ENCODE measurements at places on chromosomes 1 and 21.

DNA sequence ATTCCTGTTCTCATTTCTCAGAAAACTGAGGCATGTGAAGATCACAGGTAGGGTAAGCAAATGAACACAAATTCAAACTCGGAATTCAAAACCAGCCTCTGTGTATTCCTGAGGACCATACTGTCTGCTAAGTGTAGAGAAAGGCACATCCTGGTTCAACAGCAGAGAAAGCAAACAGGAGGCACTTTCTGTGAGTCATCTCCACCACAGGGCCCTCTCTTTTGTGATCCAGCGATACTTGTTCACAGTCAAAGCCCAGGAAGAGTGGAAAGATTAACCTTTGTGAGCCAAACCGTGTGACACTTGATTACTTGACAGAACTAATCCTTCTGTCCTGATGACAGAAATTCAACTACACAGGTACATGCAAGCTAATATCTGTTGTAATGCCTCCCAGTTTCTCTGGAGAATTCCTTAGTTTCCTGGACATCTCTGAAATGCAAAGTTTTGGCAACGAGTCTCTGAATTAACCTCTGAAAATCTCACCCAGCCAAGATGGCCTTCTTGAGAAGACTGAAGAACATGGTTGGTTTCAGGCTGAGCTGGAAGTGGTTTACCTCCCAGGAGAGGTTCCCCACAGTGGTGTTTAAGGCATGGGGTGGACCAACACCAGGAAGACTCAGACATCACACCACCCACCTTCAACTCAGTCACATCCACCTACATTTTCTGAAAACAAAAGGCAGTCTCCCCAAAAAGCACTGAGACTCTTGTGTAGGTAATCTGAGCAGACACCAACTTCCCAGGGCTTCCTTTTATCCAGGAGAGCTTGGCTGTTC lies 98.2 kb upstream of the ERG start:
- DNase-seq = no peak
- peaks cover 24% of the 10 kb centered on the region for H3K4me1 ChIP-seq

DNA sequence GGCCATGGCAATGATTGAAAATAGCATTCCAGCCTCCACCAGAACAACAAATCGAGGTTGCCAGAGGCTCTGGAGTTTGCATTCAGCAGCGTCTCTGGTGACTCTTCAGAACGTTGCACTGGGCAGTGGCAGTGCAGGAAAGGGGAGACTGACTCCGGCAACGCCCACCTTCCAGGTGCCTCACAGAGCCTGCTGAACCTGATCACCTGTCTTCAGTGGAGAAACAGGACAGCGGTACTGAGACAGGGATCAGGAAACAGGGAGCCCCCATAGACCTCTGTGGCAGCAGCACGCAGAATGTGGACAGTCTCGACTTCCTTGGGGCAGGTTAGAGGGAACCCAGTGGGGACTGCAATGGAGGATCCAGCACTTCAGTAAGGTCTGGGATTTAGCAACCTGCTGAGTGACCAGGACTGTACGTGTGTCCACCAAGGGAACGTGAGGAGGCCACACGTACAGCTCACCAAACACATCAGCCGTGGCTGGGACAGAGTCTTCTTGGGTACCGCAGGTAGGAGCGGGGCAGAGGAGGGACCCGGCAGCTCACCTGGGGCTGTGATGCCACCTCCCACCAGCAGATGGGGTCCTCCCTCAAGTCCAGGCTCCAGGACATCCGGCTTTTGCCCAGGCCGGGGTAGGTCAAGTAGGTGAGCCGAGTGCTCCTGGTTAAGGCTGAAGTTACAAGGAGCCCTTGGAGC lies 128.6 kb downstream of the PRDM2 start:
- H3K36me3 ChIP-seq = no peaks in the 10 kb centered on the region
- DNase-seq = peak; percentile 62
- no peak overlapping the region for H3K4me3 ChIP-seq
- H3K4me1 ChIP-seq = no peaks in the 10 kb centered on the region
- H3K27me3 ChIP-seq = peaks cover 4% of the 10 kb centered on the region

DNA sequence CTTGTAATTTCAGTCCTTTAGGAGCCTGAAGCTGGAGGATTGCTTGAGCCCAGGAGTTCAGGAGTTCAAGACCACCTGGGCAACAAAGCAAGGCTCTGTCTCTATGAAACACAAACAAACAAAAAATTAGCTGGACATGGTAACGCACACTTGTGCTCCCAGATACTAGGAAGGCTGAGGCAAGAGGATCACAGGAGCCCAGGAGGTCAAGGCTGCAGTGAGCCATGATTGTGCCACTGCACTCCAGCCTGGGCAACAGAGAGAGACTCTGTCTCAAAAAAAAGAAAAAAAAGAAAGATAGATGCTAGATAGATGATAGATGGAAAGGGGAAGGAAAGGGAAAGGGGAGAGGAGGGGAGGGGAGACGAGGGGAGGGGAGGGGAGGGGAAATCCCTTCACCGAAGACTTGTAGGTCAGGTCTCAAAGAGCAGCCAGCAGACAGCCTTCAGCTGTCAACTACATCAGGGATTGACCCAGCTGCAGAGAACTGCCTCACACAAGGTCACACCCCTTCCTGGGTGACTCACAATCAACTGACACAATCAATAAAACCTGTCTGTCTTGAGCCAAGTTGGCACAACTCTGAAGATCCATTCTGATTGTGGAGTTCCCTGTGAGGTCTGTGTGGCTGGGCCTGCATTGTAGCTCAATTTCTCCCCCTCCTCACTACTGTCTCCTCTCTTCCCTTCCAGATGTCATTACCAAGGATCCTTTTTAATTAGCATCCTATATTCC lies 200.6 kb downstream of the RGS7 start:
- peaks cover 4% of the 10 kb centered on the region for H3K27me3 ChIP-seq
- no peaks in the 10 kb centered on the region for H3K4me1 ChIP-seq
- no peak overlapping the region for H3K4me3 ChIP-seq
- no peak for DNase-seq
- H3K36me3 ChIP-seq = no peaks in the 10 kb centered on the region

DNA sequence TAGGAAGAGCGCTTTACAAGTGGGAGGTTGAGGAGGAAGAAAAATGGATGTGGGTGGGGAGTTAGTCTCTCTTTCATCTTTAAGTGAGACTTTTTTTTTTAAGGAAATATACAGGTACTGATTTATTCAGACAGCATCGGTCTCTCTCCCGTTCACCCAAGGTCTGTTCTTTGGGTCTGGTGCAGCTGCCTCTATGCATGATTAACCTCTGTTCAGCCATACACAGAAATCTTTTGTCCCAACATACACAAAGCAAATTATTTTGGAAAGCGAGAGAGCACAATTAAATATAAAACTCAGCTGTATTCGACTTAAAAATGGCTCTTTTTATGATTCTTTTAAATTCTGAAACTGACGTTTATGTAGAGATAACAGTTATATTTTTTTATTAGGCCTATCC lies 11.0 kb downstream of the PROX1 start:
- H3K4me3 ChIP-seq = no peak overlapping the region
- peaks cover 16% of the 10 kb centered on the region for H3K36me3 ChIP-seq
- DNase-seq = no peak
- peaks cover 4% of the 10 kb centered on the region for H3K27me3 ChIP-seq
- peaks cover 2% of the 10 kb centered on the region for H3K4me1 ChIP-seq

- peaks cover 4% of the 10 kb centered on the region for H3K36me3 ChIP-seq
- H3K4me1 ChIP-seq = no peaks in the 10 kb centered on the region
- no peaks in the 10 kb centered on the region for H3K27me3 ChIP-seq
Observed at GRCh38 chr1:204868340-204868700, 2.3 kb upstream of the NFASC start.

DNA sequence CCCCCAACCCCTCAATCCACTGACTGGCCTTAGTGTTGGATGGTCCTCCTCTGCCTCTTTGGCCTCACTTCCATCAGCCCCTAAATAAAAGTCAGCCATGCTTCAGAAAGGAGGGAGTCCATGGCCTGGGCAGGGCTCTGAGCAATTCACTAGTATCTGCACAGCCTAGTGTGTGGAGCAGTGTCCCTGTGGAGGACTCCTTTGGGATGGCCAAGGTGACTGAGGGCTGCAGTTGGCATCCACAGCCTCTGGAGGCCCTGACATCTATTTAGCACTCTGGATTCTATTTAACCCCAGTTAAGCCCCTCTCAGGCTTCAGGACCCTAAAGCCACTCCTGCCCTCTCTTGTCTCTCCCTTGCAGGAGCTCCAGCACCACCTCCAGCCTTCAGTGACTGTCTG lies 3.6 kb downstream of the THEM5 start:
- H3K27ac ChIP-seq = no peak overlapping the region
- peaks cover 3% of the 10 kb centered on the region for H3K36me3 ChIP-seq
- H3K4me1 ChIP-seq = peaks cover 34% of the 10 kb centered on the region
- H3K4me3 ChIP-seq = no peak overlapping the region
- DNase-seq = no peak

DNA sequence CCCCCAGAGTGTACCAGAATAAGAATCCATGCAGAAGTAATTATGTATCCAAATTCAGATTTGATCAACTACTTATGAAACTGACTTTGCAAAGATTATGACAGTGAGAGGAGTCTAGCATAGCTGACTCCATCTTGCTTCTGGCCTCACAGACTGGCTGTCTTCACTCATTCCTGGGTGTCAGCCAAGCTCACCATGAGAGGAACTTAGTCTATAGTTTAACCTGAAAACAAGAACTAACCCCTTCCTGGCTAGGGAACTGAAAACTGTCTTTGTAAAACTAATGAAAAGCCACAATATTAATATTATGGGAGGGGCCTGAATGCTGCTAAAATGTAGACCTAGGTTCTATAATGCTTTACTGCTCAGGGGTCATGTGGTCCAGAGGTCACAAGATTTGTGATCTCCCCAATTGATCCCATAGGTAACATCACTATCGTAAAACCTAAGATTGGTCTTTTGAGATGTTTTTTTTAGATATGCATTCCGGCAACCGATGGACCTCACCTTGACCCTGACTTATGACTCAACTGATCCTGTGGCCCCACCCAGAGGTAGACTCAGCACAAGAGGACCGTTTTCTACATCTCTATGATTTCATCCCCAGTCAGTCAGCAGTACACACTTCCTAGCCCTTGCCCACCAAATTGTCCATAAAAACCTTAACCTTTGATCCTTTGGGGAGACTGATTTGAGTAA lies 55.2 kb downstream of the ATP1B1 start:
- no peak overlapping the region for H3K27ac ChIP-seq
- DNase-seq = no peak
- H3K36me3 ChIP-seq = no peaks in the 10 kb centered on the region
- no peaks in the 10 kb centered on the region for H3K4me1 ChIP-seq
- H3K27me3 ChIP-seq = no peaks in the 10 kb centered on the region

GRCh38 chr1:92310185-92310597 lies 11.3 kb downstream of the RPAP2 start:
- H3K27me3 ChIP-seq = no peaks in the 10 kb centered on the region
- H3K36me3 ChIP-seq = peaks cover 4% of the 10 kb centered on the region
- no peak overlapping the region for H3K27ac ChIP-seq
- no peaks in the 10 kb centered on the region for H3K4me1 ChIP-seq

DNA sequence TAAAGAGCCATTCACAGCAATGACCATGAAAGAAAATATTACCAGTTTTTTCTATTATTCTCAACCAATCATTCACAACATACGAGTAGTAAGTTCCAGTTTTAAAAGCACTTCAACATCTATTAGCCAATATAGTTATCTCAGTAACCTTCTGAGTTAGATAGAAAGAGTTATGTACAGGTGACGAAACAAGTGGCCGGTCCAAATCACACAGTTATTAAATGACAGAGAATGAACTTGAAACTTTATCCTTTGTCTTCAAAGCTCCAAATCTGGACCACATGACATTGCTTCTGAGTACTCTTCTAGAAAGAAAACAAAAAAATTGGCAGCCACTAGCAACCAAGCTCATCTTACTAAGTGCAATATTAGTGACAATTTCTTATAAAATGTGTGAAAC lies 393.8 kb downstream of the OMA1 start:
- DNase-seq = no peak
- H3K4me1 ChIP-seq = peaks cover 4% of the 10 kb centered on the region
- no peak overlapping the region for H3K27ac ChIP-seq
- no peak overlapping the region for H3K4me3 ChIP-seq
- no peaks in the 10 kb centered on the region for H3K27me3 ChIP-seq
- H3K36me3 ChIP-seq = no peaks in the 10 kb centered on the region

DNA sequence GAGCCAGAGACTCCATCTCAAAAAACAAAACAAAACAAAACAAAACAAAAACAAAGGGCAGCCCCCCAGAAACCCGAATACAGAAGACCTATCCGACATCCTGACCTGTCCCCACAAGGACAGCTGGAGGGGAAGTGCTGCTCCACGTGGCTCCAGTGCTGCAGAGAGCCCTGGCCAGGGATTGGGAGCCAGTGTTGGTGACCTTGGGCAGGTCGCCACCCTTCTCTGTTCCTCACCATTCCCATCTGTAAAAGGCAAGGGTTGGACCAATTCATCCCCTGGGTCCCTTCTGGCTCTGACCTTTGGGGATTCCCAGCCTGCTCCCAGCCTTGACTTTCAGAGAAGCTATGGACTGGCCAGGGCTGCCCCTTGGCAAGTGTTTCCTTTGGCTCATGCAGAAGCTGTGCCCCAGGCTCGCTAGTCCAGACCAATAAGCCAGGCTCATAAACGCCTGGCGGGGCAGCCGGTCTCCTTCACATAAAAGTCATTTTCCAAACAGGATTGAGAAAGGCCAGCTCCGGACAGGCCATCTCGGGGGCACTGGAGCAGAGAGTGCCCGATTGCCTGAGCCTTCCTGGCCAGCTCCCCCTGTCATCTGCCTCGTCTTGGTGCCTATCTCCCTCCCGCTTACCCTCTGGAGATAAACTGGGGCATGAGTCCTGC lies 20.0 kb upstream of the PADI1 start:
- no peaks in the 10 kb centered on the region for H3K4me1 ChIP-seq
- no peak for DNase-seq
- H3K27me3 ChIP-seq = no peaks in the 10 kb centered on the region
- H3K36me3 ChIP-seq = no peaks in the 10 kb centered on the region

GRCh38 chr1:172661107-172661506 lies 2.2 kb downstream of the FASLG start:
- no peaks in the 10 kb centered on the region for H3K4me1 ChIP-seq
- H3K36me3 ChIP-seq = no peaks in the 10 kb centered on the region
- no peak overlapping the region for H3K27ac ChIP-seq
- no peak overlapping the region for H3K4me3 ChIP-seq

GRCh38 chr1:7587773-7588456 lies 183.2 kb upstream of the VAMP3 start:
- DNase-seq = no peak
- H3K4me3 ChIP-seq = no peak overlapping the region
- H3K27ac ChIP-seq = no peak overlapping the region
- H3K27me3 ChIP-seq = peaks cover 3% of the 10 kb centered on the region
- H3K4me1 ChIP-seq = no peaks in the 10 kb centered on the region
- H3K36me3 ChIP-seq = no peaks in the 10 kb centered on the region

- H3K4me3 ChIP-seq = no peak overlapping the region
- peaks cover 15% of the 10 kb centered on the region for H3K36me3 ChIP-seq
- no peaks in the 10 kb centered on the region for H3K4me1 ChIP-seq
- DNase-seq = no peak
- no peak overlapping the region for H3K27ac ChIP-seq
- H3K27me3 ChIP-seq = no peaks in the 10 kb centered on the region
Observed at GRCh38 chr1:99887890-99888289, 37.7 kb downstream of the AGL start.

GRCh38 chr1:109948285-109948630 lies 36.3 kb upstream of the AHCYL1 start:
- H3K27me3 ChIP-seq = no peaks in the 10 kb centered on the region
- H3K27ac ChIP-seq = peak overlapping the region; percentile 81
- no peaks in the 10 kb centered on the region for H3K36me3 ChIP-seq
- DNase-seq = no peak
- H3K4me3 ChIP-seq = no peak overlapping the region

- DNase-seq = no peak
- H3K4me1 ChIP-seq = peaks cover 10% of the 10 kb centered on the region
Observed at GRCh38 chr1:198556971-198557370, 16.5 kb upstream of the ATP6V1G3 start.

Data from endothelial cell (in vitro differentiated cells).